ENCODE measurements at places on chromosomes 1 and 21.

DNA sequence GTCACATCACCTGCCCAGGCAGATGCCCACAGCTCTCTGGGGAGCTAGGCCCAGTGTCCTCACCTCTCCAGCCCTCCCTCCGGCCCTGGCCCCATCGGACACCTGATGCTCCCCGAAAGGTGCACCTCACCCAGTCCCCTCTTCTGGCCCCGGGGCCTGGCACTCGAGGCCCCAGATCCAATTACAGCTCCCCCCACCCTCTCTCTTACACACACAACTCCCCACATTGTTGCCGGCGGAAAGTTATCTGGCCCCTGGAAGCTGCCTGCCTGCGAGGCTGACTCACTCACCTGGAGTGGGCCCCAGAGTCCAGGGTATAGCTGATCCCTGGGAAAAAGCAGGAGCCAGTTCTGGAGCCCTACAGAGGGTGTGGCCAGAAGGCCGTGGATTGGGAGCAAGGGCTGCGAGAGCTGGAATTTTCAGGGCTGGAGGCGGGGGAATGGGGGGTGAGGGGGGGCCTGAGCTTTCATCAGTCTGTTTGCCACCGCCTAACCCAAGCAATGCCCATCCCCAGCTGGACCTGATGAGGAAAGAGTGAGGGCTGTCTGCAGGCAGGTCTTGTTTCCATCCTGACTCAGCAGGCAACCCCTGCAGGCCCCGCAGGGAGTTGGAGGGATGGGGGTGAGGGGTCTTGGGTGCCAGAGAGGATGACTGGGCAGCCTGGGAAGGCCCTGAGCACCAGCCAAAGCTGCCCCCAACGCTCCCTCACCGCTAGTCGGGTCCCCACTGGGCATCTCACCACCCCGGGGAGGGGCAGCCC is 948 bp downstream of the FBXO2 start:
- DNase-seq = peak; percentile 24

GRCh38 chr21:34554227-34554626 is 42.2 kb upstream of the KCNE1 start:
- no peak for DNase-seq

GRCh38 chr1:209356976-209357377 is 226.5 kb upstream of the CAMK1G start:
- DNase-seq = no peak

DNA sequence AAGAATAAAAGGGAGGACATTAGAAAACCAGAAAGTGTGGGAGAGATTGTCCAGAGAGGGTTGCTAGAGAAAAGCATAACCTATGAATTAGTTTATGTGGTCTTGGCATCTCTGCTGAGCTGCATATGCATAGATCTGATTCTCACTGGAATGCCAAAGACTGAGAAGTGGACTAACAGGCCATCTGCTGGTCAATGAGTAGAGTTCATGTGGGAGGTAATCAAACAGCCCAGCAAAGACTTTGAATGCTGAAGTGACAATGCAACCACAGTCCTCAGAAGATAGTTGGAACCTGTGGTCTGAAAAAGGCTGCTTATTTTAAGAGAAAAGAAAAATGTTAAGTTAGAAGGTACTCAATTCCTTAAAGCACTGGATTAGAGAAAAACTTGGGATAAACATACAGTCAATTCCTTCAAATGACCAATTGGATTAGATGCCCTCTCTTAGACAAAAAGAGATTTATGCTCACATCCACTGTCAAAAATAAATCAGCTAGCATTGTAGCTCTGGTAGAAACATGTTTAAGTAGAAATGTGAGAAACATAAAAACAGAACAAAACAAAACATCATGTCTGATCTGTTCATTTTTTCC is 382.8 kb downstream of the AMY1C start:
- no peak for DNase-seq

GRCh38 chr1:171935664-171936063 is 94.4 kb downstream of the DNM3 start:
- no peak for DNase-seq

GRCh38 chr1:26134466-26134865 is 22.8 kb downstream of the PDIK1L start:
- DNase-seq = no peak

DNA sequence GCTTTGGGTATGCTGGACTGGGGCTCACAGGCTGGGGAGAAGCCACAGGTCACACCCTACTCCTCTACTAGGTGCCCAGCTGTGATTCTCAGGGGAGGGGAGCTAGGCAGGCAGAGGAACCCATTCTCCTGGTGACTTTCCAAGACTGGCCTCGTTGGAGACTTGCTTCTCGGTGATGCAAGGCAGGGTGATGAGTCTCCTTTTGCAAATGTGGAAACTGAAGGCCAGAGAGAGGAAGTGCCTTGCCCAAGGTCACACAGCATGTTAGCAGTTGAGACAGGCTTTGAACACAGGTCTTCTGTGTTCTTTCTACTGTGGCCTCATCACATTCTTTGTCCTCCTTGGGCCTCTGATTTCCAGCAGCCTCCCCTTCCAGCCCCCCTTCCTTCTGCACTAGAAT is 20.5 kb upstream of the C1QA start:
- DNase-seq = no peak

DNA sequence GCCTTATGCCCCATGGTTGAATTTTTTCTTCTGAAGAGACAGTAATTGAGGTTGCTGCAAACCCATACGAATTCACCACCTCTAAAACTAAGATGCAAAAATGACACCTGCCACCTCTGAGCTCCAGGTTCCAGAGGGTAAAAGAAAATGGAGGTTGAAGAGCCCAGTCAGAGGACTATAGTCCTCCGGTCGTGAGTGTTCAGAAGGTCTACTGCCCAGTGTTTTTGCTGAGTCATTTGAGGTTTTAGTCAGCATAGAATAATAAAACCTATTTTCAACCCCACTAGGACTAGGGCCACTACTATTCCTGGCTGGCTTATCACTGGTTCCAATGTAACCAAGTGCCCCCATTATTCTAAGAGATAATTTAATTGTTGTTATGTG is 12.9 kb upstream of the SLAMF7 start:
- DNase-seq = no peak

DNA sequence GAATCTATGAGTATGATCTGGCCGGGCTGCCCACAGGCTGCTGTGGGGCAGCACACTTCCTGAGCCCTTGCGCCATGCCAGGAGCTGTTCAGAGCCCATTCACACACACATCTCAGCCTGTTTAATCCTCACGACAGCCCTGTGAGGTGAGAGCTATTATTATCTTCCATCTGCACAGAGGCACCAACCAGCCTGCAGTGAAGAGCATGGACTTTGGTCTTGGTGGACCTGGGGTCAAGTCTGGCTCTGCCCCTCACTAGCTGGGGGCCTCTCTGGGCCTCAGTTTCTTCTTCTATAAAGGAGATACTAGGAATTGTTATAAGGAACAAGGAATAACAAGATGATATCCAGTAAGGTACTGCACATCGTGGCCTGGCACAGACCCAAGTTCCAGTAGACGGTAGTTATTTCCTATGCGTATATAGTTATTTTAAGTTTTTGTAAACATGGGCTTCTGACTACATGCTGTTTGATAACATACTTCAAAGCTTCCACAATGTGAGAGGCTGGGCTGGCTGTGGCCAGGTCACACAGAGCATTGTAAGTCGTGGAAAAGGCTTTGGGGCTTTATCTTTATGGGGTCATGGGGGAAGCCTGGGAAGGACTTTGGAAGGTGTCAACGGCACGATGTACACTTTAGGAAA is 3.4 kb upstream of the PADI2 start:
- no peak for DNase-seq

DNA sequence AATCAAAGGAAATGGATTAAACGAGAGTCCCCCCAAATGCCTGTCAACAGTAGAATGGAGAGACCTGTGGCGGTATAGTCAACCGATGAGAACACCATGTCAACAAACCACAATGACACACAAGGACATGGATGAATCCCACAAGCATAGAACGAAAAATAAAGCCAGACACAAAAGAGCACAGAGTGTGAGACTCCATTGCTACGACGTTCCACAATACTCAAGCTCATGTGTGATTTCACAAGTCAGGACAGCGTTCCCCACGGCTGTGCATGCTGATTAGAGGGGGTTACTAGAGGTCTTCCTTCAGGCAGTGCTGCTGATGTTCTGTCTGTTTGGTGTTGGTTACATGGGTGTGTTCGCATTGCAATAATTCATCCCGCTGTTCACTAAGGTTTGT is 5.8 kb upstream of the PLA2G2D start:
- no peak for DNase-seq

DNA sequence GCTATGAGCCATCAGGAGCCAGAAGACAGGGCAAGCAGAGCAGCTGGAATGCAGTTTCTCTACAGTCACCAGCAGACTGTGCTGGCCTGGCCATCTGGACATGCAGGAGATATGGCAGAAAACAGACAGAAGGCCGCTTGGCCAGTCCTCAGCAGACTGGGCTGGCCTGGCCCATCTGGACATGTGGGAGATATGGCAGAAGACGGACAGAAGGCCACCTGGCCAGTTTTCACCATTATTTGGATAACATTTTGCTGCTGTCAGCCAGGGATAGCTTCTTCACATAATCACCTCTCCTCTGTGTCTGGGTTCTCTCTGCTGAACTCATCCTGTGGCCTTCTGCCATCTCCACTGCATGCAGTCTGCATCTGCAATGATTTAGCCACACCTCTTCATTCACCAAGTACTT is 25.0 kb upstream of the CACYBP start:
- DNase-seq = no peak

GRCh38 chr1:44073528-44073927 is 42.3 kb upstream of the SLC6A9 start:
- DNase-seq = no peak

GRCh38 chr1:179177182-179177581 is 52.3 kb downstream of the ABL2 start:
- DNase-seq = no peak

- DNase-seq = no peak
Observed at GRCh38 chr1:246613096-246613758, 47.0 kb downstream of the CNST start.

DNA sequence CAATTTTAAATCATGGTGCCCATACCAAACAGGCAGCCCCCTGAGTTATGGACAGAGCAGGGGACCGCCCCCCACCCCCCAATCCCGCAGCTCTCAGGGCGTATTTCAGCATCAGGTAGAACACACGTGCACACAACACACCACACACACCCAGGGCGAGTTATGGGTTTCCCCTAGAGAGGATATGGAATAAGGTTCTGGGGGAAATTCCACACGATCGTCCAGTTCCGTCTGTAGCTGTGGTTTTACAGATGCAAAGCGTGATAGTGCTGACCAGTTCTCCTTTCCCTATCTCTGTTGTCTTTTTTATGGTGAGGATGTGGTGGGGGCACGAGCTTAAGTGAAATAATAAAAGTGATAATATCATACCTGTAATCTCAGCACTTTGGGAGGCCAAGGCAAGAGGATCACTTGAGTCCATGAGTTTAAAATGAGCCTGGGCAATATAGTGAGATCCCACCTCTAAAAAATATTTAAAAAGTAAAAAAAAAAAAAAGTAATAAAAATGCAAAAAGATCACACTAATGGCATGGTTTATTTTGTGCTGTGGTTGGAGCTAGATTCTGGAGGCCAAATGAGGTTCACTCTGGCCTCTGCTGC is 25.1 kb downstream of the C2CD2 start:
- no peak for DNase-seq

- DNase-seq = no peak
Observed at GRCh38 chr1:7103874-7104273, 318.6 kb downstream of the CAMTA1 start.

- no peak for DNase-seq
Observed at GRCh38 chr1:203130358-203130985, 2.9 kb downstream of the ADORA1 start.

DNA sequence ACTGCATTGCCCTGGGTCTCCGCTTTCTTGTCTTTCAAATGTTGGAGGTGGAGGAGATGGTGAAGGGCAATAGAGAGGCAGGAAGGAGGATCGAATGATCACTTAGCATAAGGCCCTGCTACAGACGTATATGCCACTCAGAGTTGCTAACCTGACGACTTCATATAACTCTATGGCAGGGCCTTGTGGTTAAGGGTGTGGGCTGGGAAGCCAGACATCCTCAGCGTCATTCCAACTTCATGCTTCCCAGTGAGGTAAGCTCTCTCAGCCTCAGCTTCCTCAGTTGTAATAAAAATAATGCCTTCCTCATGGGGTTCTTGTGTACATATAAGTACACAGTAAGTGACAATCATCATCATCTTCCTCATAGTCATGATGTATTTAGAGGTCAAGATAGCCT is 54.6 kb downstream of the CASQ2 start:
- DNase-seq = no peak
